ENCODE measurements at places on chromosomes 12 and 14. TPM values are rescaled to one million over a fixed set of nuclear protein-coding genes. Genes with fewer than 3 reads are reported as not detected.
A peak's percentile ranks its signal among the peaks of the same experiment; 100 is the strongest.

DNA sequence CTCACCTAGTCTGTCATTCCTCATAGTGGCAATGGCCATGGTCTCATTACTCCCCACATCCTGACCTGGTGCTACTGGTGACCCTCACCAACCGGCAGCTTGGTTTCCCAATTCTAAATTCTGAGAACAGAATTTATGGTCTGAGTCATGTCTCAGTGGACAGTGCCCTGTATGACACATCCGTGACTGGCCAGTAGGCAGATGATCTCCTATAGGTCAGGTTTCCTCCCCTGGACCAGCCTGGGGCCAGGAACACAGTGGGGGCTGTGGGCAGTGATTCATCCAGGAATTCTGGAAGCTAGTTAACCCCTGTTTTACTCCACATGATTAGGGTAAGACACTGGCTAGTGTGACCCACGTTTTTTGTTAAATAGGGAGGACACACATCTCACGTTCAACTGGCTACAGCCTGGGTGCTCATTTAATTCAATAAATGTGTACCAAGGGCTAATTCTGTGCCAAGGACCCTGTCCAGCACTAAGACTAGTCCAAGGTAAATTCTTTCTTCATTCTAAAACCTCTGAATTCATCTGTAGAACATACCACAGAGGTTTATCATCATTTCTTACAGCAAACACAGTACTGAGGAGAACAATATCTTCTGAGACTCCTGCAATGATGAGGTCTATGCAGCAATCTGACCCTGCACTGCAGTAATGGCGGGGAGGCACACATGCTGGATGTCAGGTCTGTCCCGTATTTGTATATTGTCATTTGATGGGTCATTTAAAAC lies 249.6 kb upstream of the TBX3 start:
- H3K36me3 ChIP-seq = no peaks in the 10 kb centered on the region
- H3K4me1 ChIP-seq = no peaks in the 10 kb centered on the region
- no peaks in the 10 kb centered on the region for H3K27me3 ChIP-seq
- no peak overlapping the region for H3K4me3 ChIP-seq
- DNase-seq = no peak

GRCh38 chr12:9334964-9335363 lies 126.8 kb upstream of the PZP start:
- H3K4me3 ChIP-seq = no peak overlapping the region
- H3K27ac ChIP-seq = no peak overlapping the region
- H3K36me3 ChIP-seq = peaks cover 10% of the 10 kb centered on the region
- DNase-seq = no peak

Gene CMA1
- not detected for total RNA-seq

Gene ACOT4
- 1.6 TPM for total RNA-seq

DNA sequence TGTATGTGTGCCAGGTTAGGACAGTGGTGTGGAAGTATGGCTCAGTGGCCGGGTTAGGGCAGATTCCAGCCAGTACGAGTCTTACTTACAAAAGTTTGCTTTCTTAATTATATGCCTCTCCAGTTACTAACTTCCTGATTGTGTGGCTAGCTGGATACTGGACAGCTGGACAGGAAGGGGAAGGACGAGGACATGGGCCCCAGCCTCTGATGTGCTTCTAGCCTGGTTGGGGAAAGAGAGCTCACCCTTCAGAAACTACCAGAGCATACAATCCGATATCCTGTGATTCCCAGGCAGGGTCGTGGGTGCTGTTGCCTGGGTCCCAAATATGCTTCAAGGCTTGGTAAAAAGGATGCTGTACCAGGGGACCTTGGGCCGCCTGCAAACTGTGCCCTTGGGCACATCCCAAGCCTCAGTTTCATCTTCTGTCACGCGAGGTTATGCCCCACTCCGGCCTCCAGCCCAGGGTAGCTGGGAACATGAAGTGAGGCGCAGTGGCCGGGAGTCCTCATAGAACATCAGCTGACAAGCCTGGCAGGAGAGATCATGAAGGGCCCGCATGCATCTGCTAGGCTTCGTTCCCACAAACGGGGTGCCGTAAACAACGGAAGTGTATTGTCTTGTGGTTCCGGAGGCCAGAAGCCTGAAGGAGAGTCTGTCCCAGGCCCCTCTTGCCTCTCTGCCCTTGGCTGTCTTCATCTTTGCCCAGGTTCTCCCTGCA lies 23.2 kb upstream of the RIN3 start:
- H3K36me3 ChIP-seq = no peaks in the 10 kb centered on the region
- H3K27me3 ChIP-seq = peaks cover 3% of the 10 kb centered on the region
- no peak for DNase-seq
- no peak overlapping the region for H3K4me3 ChIP-seq
- no peaks in the 10 kb centered on the region for H3K4me1 ChIP-seq

Gene HOXC10
- total RNA-seq = not detected

DNA sequence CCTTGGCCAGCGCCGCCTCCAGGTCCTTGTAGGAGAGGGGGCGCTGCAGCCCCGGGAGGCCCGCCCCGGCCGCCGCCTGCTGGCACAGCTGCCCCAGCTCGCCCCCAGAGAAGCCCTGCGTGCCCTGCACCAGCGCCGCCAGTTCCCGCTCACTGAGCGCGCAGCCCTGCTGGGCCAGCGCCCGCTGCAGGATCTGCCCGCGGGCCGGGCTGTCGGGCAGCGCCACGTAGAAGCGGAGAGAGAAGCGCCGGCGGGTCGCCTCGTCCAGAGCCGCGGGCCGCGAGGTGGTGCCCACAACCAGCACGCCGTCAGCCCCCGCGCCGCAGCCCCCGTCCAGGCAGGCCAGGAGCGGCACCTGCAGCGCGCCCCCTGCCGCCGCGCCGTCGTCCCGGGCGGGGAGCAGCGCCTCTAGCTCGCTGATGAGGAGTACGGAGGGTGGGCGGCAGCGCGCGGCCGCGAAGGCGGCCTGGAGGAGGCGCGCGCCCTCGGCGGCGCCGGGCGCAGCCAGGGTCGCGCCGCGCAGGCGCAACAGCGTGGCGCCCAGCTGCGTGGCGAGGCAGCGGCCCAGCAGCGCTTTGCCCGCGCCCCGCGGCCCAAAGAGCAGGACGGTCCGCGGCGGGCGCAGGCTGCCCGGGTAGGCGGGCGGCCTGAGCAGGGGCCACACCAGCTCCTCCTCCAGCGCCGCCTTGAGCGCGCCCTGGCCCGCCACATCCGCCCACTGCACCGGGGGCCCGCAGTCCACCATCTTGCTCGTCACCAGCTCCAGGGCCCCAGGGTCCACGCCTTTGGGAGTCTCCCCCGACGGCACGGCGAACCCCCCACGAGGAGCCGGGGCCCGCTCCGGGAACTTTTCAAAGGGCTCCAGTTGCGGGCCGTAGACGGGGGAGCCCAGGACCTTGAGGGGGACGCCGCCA lies 27.7 kb downstream of the FIGNL2 start:
- peak; percentile 62 for DNase-seq
- H3K4me1 ChIP-seq = peaks cover 15% of the 10 kb centered on the region
- H3K4me3 ChIP-seq = peak overlapping the region; percentile 67
- H3K27ac ChIP-seq = no peak overlapping the region

- H3K36me3 ChIP-seq = no peaks in the 10 kb centered on the region
- DNase-seq = no peak
- H3K27me3 ChIP-seq = peaks cover 11% of the 10 kb centered on the region
- H3K27ac ChIP-seq = no peak overlapping the region
- no peaks in the 10 kb centered on the region for H3K4me1 ChIP-seq
Observed at GRCh38 chr12:131166717-131167116, 213.0 kb downstream of the ADGRD1 start.

DNA sequence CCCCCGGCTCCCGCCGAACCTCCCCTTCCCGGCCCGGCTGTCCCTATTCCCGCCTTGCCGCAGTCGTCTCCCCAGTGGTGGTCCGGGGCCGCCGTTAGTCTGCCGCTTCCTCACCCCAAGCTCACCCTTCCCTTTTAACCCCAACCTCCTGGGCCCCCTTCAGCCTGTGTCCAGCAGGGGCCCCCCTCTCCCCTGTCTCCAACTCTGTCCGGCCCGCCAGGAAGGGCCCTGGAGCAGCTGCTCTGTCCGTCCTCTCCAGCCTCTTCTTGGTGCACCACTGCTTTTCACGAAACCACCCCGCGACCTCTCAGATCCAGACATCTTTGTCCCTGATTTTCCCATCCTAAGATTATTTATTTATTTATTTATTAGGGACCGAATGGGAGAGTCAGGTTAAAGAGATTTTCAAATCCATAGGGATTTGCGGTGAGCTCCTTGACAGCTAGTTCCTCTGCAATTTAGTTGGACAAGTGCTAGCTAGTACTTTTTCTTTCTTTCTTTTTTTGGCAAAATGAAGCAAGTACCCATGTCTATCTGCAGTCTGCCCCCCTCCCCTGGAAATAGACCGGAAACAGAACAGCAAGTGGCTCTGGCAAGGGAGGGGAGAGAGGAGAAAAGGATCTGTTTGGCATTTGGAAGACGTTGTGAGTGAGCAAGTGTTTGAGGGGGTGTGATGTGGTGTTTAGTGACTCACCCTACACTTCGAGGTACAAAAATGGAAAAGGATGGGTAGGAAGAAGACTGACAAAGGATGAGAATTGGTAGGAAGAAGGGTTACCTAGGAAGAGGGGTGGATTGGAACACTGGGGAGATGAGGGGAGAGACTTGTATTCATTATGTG lies 632 bp downstream of the UBR7 start:
- H3K27ac ChIP-seq = peak overlapping the region; percentile 94
- DNase-seq = peak; percentile 42
- peak overlapping the region; percentile 79 for H3K4me3 ChIP-seq
- H3K27me3 ChIP-seq = no peaks in the 10 kb centered on the region
- H3K36me3 ChIP-seq = peaks cover 35% of the 10 kb centered on the region
- peaks cover 44% of the 10 kb centered on the region for H3K4me1 ChIP-seq

Gene HOXC9
- total RNA-seq = not detected
